Fibroblast of skin of right biceps (primary cell): ENCODE measurements at places on chromosomes 16 and 17.

- DNase-seq = no peak
Observed at GRCh38 chr16:7914748-7915147, 582.1 kb downstream of the RBFOX1 start.

GRCh38 chr17:57926723-57927047 lies 28.5 kb downstream of the CUEDC1 start:
- no peak for DNase-seq

GRCh38 chr16:50363656-50364055 lies 5.1 kb downstream of the BRD7 start:
- no peak for DNase-seq

DNA sequence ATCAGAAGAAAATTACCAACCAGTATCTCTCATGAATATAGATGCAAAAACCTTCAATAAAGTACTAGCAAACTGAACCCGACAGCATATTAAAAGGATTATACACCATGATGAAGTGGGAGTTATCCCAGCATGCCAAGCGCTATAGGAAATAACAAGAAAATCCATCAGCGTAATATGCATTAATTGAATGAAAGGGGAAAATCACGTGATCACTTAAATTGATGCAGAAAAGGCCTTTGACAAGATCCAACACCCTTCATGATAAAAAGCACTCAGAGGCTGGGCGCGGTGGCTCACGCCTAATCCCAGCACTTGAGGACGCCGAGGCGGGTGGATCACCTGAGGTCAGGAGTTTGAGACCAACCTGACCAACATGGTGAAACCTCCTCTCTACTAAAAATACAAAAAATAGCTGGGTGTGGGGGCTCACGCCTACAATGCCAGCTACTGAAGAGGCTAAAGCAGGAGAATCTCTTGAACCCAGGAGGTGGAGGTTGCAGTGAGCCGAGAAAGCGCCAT lies 4.8 kb downstream of the CTRB2 start:
- DNase-seq = no peak

GRCh38 chr17:76868176-76868668 lies at the start of gene MGAT5B:
TSS of gene MGAT5B (plus strand) at chr17:76868404. CDS start at chr17:76869030, 626 bp downstream.
- peak; percentile 75 for DNase-seq

DNA sequence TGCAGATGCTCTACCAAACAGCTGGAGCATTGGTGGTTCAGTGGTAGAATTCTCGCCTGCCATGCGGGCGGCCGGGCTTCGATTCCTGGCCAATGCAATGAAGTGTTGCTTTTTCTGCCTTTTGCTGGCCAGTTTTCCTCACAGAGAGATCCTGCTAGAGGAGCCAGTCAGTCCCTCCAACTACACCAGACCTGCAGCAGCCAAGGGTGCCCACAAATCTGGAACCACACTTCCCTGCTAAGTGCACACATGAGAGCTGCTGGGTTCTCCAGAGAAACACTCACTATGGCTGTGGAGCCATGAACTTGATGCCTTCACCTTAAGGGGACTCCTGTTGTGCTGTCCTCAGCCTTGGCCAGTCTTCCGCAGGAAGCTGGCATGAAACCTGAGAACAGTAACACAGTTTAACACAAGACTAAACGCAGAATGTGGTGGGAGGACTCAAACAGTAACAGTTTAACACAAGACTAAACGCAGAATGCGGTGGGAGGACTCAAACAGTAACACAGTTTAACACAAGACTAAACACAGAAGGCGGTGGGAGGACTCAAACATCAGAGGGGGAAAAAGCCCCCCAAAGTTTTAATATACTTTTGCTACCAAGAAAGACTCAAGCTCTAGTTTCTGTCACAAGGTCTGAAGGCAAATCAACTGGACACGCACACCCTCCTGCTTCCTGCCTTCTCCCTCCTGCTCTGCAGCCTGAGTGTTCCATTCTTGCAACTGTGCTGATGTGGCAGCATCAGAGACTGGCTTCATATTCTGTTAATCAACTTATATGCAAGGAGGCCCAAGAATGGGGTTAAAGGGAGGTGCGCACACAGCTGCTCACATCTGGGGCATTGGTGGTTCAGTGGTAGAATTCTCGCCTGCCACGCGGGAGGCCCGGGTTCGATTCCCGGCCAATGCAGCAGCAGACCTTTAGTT lies 12.0 kb downstream of the VAC14 start:
- DNase-seq = peak; percentile 64

- DNase-seq = peak; percentile 43
Observed at GRCh38 chr17:79393358-79394052, 217.3 kb downstream of the RBFOX3 start.

DNA sequence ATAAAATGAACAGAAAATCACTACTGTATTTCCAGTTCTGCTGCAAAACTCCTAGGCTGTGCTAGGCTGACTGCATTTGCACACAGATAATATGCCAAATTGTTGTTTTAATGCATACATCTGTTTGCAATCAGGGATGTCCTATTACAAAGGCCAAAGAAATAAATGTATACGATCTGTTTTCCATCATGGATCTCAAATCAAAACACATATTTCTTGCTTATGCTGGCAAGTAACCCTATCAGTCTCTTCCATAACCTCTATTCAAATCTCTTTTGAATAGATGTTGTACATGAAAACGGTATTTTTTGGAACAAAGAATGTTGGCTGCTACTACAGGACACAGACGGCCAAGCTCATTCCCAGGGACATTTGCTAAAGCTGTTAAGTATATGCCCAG lies 56.6 kb downstream of the DUSP14 start:
- DNase-seq = peak; percentile 13

- DNase-seq = no peak
Observed at GRCh38 chr17:40945414-40945813, 8.0 kb upstream of the KRT23 start.

DNA sequence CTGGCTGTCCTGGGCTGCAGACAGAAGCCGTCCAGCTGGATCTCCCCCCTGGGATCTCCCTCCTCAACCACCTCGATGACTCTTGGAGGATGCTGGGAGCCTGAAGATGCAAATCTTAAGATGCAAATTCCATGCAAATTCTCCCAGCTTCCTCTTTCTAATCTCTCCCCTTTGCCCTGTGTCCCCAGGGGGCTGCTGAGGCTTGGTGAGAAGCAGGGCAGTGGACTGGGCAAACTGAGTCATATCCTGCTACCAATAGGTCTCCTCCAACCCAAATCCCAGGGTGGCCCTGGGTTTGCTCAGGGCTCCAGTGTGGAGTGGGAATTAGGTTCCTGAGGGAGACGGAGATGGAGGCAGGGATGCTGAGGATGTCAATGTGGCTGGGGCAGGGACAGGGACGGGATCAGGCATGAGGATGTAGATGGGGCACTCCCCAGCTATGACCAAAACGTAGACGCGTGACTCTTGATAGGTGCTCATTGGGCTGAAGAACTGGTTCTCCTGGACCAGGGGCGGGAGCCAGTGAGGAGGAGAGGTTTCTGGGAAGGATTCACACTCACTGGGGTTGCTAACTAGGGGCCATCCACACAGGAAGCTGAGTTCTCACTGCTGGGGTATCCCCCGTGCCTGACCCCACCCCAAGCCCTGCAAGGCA lies 3.6 kb upstream of the ALOX12B start:
- DNase-seq = peak; percentile 7

DNA sequence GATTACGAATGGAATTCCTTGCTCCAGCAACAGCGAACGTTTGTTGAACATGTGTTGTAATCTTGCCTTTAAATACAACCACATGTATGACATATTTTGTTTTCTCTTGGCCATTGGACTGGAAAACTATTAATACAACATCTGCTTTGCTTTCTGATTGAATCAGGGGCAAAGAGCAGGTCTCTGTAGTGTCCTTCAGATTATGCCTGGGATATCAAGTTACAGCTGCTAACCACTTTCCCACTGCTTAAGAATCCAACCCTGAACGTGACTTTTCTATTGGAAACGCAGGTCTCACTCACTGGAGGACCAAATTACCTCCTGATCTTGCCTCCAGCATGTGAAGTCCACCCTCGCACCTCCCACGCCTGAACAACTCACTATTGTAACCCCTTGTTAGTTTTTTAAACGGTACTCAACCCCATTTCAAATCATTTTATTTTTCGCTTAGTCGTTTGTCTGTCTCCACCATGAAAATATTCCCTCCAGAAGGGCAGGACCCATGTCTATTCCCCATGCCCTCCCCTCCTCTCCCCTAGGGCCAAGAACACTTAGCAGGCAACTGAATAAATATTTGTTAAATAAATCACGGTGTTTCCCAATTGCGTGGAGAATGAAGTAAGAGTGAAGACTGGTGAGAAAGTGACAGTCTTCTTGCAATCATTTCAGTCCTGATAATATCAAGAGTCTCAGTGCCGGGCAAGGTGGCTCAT lies 57.4 kb upstream of the MRTFB start:
- peak; percentile 83 for DNase-seq

- DNase-seq = peak; percentile 93
Observed at GRCh38 chr16:788399-789126, at the start of gene CHTF18. TSS of gene CHTF18 (plus strand) at chr16:788620. CDS start at chr16:788685, 65 bp downstream.

DNA sequence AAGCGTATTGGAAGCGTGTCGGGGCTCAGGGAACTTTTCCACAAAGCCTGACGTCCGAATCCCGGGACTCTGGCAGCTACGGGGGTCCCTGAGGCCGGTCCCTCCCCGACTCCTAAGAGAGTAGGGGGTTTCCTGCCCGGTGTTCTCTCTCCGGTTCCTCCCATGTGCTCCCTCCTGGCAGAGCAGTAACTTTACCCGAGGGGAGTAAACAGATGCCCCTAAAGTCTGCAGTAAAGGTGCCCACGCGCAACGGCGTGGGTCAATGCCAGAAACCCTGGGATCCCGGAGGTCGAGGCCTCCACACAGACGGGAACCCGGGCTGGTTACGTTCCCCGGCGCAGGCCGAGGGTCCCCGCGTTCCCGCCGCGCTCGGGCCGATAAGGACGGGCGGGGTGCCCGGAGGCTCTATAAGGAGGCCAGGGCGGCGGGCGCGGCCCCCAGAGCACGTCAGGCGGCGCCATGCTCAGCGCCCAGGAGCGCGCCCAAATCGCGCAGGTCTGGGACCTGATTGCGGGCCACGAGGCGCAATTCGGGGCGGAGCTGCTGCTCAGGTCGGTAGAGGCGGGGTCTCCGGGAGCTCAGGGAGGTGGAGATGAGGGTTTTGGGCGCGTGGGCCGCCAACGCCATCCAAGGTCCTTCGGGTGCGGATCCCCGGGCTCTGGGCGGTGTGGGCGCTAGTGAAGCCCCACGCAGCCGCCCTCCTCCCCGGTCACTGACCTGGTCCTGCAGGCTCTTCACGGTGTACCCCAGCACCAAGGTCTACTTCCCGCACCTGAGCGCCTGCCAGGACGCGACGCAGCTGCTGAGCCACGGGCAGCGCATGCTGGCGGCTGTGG lies at the start of gene HBM:
TSS of gene HBM (plus strand) at position 440 of the 836 bp plus-strand sequence. CDS start at position 460, 20 bp downstream.
- DNase-seq = no peak

GRCh38 chr17:37068266-37068665 lies 119.5 kb downstream of the AATF start:
- DNase-seq = no peak

DNA sequence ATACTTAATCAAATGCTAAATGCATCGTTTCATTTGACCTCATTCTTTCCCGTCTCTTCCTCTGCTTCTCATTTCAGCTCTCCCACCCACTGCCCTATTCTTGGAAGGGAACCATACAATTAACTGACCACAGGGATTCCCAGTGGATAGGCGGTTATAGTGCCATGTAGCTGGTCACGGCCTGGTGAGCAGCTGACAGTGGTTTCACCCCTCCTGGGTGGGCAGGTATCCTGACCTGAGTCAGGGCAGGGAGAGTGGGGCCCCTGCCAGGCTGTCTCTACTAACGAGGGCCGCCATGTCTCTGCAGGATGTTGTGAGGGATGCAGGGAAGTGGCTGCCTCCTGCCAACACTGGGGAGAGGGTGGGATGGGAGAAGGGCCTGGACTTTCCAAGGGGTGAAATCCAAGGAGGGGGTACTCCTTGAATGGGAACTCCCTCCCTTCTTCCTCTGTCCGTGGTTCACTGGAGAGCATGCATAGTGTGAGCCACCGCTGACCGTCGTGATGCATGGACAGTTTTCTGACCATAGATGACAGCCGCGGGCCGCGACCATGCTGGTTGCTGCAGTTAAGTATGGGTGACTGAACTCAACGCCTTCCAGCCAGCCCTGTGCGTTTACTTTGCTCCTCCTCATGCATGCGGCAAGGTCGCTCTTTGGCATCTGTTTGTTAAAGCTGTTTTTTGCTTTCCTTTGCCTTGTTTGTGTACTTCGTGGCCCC lies 95.9 kb downstream of the RPTOR start:
- no peak for DNase-seq

DNA sequence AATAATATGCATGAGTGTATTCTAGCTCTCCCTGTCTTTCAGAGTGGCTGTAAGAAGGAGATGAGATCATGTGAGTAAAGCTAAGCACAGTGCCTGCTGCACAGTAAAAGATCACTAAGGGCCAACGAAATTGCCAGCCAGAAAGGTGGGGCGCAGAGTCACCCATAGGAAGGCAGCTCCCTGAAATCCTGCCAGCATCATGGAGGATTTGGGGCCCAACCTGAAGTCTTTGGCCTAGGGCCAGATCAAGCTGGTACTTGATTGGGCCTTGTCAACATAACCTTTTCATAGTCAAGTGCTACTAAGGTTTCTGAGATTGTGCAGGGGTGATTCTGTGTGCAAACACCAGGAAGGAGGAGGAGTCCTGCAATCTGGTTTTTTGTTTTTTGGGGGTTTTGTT lies 16.5 kb downstream of the SCNN1B start:
- DNase-seq = no peak

DNA sequence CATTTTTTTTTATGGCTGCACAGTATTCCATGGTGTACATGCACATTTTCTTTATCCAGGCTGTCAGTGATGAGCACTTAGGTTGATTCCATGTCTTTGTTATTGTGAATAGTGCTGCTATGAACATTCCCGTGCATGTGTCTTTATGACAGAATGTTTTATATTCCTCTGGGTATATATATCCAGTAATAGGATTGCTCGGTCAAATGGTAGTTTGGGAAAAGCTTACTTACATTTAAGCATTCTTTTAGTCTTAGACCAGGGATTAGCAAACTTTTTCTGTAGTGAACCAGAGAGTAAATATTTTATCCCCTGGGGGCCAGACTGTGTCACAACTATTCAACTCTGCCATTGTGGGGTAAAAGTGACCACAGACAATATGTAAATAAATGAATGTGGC lies 40.2 kb downstream of the MED13 start:
- DNase-seq = peak; percentile 9

- DNase-seq = no peak
Observed at GRCh38 chr16:75811020-75811634, 84.8 kb upstream of the CPHXL start.

DNA sequence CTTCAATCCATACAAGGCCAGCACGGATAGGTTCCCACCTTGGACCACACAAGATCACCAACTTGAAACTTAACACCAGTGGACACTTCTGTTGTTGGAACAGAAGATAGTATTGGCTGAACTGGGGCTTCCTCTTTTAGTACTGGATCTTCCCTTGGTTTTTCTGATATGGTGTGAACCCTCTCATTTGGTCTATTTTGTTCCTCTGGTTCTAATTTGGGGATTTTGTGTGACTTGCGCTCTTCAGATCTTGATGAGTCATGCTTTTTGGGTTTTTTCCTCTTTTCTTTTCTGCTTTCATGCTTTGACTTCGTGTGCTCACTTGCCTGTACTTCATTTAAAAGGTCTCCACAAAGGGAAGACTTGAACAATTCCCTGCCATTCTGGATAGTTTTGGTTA lies 39.0 kb downstream of the SOST start:
- no peak for DNase-seq

- DNase-seq = no peak
Observed at GRCh38 chr17:81065500-81065899, 30.5 kb downstream of the BAIAP2 start.

- DNase-seq = no peak
Observed at GRCh38 chr17:68732301-68732749, 131.2 kb upstream of the FAM20A start.

- DNase-seq = no peak
Observed at GRCh38 chr17:39752241-39752881, 14.6 kb downstream of the GRB7 start.

GRCh38 chr16:3952737-3953131 lies 72.2 kb upstream of the CREBBP start:
- peak; percentile 58 for DNase-seq
